ENCODE measurements at places on chromosomes 4 and X. TPM values are rescaled to one million over a fixed set of nuclear protein-coding genes. Genes with fewer than 3 reads are reported as not detected.

GRCh38 chr4:181710143-181710542 is 533.1 kb upstream of the TENM3 start:
- DNase-seq = no peak

CCDC149 gene
- 2.6 TPM for total RNA-seq

- DNase-seq = no peak
Observed at GRCh38 chrX:20221902-20222301, 44.8 kb downstream of the RPS6KA3 start.

CFAP99 gene
- not detected for total RNA-seq

DNA sequence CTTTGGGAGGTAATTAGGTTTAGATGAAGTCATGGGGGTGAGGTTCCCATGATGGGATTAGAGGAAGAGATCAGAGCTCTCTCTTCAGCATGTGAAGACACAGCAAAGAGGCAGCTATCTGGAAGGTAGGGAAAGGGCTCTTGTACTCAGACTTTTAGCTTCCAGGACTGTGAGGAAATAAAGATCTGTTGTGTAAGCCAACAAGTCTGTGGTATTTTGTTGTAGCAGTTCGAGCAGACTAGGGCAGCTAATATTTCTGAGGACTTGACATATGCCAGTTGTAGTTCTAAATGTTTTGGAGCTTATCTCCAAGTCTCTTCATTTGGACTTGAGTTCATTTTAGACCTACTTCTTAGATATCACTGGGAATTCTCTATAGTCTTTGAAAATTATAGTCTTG is 137.3 kb upstream of the PDE5A start:
- DNase-seq = no peak

- no peak for DNase-seq
Observed at GRCh38 chr4:8732092-8732491, 139.5 kb downstream of the CPZ start.

DNA sequence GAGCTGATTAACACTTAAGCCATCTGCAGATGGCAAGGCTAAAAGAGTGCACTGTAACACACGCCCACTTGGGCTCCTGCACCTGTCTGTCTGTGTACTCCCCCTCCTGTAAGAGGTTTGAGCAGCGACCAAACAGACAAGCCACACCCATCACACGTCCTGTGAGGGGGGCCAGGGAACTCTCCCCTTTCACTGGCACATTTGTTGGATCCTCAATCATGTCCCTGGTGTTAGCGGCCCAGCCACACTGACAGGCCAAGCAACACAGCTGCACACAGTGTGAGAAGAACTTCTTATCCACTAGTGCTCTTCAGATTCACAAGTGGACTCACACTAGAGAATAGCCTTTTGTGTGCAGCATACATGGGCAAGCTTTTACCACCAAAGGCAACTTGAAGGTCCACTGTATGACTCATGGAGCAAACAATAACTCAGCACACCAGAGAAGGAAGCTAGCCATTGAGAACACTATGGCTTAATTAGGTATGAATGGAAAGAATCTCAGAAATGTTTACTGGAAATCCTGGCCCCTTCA is 29.1 kb upstream of the UTP14A start:
- peak; percentile 31 for DNase-seq

TRPC5OS gene
- total RNA-seq = not detected

DNA sequence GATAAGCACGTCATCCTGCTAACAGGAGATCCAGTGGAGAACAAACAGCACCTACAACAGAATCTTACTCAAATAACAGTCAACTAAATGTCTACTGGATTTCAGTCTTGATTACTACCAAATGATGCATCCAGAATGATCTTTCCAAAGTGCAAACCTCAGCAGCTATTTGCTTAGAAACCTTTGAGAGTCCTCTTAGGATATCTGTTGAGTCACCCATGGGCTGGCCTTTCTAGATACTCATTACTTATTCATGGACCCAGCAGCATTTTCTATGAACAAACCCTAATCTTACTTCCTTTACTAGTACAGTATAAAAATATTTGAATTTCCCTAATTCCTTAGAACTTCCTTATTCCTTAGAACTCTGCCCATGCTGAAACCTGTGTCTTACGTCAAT is 118.5 kb upstream of the PABPC4L start:
- no peak for DNase-seq

DNA sequence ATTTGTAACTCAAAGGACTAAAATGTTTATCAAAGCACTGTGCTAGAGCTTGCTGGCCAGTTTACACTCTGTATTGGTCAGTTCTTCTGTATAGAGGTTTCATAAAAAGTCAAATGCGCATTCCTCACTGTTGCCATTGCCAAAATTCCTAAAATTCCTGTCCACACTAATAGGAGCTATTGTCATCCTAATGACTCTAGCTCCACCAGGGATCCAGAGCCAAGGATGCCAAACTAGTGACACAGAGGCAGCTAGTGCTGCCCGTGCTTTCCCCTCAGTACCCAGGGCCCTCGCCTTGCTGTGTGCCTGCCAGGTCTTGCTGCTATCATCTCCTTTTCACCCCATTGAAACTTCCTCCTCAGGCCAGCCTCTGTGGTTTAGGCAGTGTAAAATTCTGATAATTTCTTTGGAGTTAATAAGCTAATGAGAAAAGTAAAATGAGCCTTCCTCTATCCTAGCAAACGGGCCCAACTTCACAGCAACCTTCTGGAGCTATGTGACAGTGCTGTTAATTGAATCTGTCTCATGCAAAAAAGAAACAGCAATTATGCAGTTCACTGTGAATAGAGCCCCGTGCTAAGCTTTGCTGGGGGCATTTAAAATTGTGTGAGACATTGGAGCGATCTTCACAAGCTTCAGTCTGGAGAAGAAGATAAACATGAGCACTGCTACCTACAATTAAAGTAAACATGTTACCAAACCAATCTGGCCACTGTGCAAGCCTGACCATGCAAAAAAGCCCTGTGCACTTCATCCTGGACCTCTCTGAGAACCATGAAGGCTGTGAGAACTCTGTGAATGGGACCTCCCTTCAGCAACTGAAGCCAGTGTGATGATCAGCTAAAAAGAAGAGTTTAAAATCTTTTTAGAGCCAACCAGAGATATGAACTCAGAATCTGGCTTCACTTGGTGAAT is 43.1 kb upstream of the FGF2 start:
- DNase-seq = peak; percentile 94

CLIC2 gene
- not detected for total RNA-seq

- DNase-seq = no peak
Observed at GRCh38 chrX:78944351-78944750, 840 bp upstream of the P2RY10 start.

DNA sequence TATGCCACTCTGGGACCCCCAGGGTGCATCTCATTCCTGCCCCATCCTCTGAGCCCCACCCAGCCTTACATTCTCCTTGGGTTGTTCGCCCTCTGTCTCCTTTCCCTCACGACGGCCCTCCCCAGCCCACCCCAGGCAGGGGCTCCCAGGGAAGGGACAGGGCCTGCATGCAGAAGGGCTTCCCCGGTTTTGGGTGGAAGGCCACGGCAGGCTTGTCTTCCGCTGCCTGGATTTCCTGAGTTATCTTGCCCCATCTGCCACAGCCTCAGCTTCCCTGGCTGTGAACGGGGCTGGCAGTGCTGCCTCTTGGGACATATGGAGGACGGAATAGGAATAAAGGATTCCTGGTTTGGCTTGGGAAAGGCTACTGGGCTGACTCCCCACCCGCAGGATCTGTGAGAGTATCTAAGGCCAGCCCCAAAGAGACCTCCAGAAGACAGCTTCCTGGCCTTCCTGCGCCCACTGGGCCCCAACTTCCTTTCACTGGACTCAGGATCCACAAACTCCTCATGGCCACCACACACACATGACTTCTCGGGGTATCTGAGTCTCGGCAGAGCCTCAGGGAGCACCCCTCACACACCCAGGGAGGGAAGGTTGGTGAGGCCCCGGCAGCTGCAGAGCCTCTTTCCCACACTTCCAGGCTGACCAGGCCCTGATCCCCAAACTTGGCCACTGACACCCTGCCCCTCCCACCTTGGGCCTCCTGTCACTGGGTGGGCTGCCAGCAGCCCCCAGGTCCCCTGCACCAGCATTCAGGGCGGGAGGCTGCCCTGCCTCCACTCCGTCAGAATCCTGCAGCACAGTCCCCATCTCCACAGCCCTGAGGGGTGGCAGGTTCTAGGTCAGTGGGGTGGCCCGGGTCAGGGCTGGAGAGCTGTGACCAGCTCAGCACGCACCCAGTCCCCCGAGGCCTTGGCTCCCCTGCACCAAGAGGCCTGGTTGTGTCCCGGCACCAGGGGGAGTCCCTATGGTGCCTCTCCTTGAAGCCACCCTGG is 3.5 kb upstream of the MXD4 start:
- DNase-seq = no peak

- no peak for DNase-seq
Observed at GRCh38 chrX:118459494-118459893, 36.1 kb upstream of the DOCK11 start.

- DNase-seq = no peak
Observed at GRCh38 chr4:54423066-54423465, 194.0 kb downstream of the PDGFRA start.

- no peak for DNase-seq
Observed at GRCh38 chr4:172095161-172095560, 282.0 kb downstream of the GALNTL6 start.

DNA sequence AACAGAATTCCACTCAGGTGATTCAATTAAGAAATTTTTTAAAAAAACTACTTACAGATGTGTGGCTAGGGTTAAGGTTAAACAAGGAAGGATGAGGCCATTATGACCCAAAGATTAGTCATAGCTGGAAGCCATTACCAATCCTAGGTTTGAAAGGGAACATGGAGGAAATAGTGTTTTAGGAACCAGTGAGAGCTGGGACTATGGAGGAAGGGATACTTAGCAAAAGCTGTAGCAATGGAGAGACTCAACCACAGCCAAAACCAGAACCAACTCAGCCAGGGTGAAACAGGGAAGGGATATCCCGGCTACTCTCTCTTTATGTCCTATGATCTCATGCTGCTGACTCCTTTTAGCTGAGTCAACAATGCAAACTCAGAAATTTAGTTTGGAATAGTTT is 148.6 kb upstream of the CNKSR2 start:
- DNase-seq = no peak

- no peak for DNase-seq
Observed at GRCh38 chrX:71846429-71846828, 64.2 kb upstream of the NHSL2 start.

DNA sequence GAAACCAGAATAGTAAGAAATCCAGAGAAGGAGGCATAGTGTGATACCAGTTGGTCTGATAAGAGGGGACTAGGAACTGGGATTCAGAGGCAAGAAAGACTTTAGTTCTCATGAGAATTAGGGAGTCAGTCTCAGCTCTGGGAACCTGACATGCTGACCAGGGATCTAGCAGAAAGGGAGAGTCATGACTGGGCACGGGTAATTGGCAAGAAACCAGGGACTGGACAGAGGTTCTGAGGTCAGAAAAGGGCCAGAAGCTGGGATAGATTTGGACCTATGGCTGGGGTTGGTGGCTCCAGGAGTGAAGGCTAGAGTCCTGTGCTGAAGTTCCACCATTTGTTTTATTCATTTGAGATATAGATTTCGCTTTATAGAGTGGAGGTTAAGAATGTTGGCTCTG is 110.2 kb upstream of the C1GALT1C1 start:
- DNase-seq = no peak

DNA sequence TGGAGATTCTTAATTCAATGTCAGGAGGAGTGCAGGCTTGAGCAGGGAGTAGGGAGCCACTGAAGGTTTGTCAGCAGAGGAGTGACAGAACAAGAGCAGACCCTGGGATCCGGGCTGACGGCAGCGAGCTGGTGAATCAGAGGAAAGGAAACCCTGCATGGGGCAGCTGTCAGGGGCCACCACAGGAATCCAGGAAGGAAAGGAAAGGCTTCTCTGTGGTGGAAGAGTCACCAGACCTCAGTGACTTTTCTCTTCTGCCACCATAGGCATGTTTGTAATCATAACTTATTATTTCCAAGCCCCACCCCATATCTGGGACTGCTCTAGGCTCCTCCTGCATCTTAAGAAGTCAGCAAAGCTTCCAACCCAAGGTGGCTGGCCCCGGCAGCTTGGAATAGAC is 150.9 kb downstream of the BCOR start:
- DNase-seq = no peak

FABP2 gene
- not detected for total RNA-seq

GRCh38 chr4:151169223-151169622 is 69.8 kb downstream of the RPS3A start:
- no peak for DNase-seq

CFP gene
- 0.06 TPM for total RNA-seq

DNA sequence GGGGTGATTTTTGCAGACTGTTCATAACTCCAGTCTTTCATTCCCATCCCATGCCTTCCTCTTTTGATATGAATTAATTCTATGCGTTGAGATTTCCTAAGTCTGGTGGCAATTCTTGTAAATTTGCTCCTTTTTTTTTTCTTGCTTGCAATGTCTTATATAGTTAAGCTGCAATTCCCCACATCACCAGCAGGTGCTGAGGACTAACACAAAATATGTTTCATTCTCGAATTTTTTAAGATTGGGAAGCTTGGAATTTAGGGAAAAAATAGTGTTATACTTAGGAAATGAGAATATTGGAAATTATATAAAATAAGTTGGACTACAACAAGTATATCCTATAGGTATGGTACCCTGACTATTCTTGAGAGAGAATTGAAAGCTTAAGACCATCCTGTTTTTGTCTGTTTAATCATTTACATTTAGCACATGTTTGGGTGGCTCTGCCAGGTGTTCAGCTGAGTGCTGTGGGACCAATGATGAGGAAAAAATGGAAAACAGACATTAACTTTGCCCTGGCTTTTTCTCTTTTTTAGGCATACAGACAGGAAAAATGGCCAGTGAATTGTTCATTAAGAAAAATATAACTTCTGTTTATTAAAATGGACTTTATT is 30.2 kb downstream of the AFF2 start:
- DNase-seq = no peak

DNA sequence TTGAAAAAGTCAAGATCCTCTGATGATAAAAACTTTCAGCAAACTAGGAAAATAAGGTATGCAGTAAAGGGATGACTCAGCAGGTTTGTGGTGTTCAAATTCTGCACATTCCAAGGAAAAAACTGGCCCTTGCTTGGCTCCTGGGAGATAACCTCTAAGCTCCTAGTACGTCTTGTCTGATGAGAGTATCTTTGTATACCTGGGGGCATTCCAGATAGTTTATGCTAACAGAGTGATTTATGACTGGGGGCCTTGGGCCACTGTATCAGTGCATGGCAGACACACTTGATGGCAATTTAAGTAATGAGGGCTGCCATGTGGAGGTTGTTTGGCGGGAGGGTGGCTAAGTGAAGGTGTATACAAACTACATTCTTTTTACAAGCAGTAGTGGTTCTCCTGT is 56.9 kb downstream of the NSG1 start:
- peak; percentile 25 for DNase-seq

KLB gene
- not detected for total RNA-seq

HAUS7 gene
- 24.3 TPM for total RNA-seq

ZIC3 gene
- total RNA-seq = not detected

GRCh38 chr4:175935016-175935661 is 123.1 kb upstream of the GPM6A start:
- no peak for DNase-seq
